GM12865 (cell line): ENCODE measurements at places on chromosomes 13 and 19.

DNA sequence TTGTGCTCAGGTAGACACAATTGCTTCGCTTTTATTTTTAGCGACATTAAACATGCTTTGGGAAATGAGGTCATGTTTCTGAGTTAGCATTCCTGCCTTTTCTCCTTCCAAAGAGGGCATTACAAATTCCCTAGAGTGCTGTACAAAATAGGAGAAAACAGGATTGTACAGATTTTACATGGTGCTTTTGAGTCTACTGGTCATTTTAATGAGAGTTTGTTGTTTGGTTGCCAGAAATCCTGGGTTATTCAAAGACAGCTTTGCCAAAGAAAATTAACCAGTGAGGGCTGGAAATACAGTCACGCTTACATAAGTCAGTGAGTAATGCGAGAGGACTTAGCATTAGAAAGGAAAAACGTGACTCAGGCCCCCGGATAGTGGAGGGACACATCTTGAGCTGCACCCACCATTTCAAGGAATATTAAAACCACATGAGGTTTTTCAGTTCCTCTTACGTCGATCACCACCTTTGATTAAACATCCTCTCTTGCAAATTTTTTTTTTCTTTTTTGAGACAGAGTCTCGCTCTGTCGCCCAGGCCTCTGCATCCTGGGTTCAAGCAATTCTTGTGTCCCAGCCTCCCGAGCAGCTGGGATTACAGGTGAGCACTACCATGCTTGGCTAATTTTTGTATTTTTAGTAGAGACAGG, 55.4 kb downstream of the SACS start:
- peak; percentile 79 for DNase-seq

DNA sequence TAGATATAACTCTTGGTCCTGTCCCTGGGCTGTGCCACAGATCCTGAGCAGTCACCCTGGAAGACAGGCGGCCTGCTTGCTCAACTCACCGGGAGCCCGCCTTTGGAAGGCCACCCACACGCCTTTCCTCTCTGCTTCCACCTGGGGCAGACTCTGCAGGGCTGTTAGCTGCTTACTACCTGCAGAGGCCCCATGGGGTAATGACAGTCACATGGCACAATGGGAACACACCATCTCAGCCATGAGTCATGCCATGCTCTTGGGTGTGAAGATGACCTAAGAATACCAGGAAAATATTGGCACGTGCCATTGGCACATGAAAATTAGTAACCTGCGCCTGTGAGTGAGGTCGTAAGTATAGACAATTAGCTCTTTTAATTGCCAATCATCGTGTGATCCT, 108.6 kb downstream of the COL4A2 start:
- peak; percentile 7 for DNase-seq

DNA sequence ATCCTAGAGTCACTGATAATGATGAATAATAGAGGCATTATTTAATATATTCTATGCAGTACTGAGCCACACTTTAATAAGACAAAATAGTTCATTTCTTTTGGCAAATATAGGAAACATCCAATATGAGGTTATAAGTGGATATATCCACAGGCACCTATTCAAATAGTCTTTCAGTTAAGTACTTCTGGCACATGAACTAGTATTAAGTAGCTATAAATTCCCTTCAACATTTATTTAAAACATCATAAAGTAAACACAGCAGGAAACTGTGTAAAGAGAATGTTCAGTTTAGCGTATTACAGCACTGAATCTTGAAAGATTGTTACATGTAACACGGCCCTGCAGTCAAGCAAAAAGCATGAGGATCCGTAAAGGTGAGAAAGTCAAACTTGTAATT, 463.3 kb upstream of the KLF12 start:
- DNase-seq = no peak

- DNase-seq = no peak
Measured at GRCh38 chr13:36883824-36884223, 36.2 kb downstream of the SMAD9 start.

- DNase-seq = no peak
Measured at GRCh38 chr13:21526707-21527540, 67.8 kb upstream of the ZDHHC20 start.

DNA sequence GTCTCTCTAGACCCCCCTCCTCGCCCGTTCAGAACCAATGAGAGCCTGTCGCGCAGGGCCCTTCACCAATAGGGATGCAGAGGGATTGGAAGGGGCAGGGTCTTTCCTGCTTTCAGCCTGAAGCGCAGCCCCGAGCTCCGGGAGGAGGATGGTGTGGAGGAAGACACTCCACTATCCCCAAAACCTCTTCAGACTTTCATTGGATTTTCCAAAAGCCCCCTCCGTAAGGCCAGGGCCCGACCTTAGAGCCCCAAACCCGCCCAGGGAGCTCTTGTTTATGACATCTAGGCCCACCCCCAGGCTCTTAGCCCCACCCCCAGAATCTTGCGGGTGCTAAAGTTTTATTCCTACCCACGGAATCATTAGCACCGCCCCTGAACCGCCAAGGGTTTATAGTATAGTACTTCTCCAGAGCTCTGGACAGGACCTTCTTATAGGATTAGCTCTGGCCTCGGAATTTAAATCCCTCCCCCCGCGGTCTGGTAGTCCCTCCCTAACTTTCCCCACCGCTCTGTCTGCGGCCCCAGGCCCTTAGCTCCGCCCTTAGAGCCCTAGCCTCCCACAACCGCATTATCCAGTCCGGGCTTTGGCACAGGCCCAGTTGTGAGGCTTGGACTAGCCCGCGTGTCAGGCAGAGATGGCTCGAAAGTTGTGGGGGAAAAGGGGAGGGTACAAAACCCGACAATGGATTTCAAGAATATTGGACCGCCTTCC, 6.6 kb upstream of the EML2 start:
- peak; percentile 93 for DNase-seq

GRCh38 chr13:99133230-99133629, 67.4 kb upstream of the UBAC2 start:
- DNase-seq = no peak

GRCh38 chr13:47100214-47100853, 203.5 kb upstream of the HTR2A start:
- peak; percentile 70 for DNase-seq

DNA sequence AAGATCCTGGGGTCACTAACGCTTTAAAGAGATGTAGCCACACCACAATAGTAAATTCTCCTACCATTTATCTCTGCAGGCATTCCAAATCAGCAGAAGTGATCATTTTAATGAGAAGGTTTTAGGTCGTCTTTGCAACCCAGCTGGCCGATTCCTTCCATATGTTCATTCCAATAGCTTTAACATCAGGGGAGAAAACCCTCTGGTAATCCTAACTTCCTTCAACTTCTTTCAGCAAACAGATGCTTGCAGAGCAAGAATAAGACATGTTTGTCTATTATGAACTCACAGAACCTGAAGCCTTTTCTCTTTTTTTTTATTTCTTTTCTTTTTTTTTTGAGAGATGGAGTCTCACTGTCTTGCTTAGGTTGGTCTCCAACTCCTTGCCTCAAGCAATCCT, 498.6 kb upstream of the SLITRK1 start:
- DNase-seq = no peak

GRCh38 chr13:30416471-30416870, 5.8 kb upstream of the UBE2L5 start:
- no peak for DNase-seq

GRCh38 chr19:45159210-45159970, 1.4 kb downstream of the NKPD1 start:
- DNase-seq = no peak

GRCh38 chr19:39448271-39448670, 2.9 kb downstream of the SUPT5H start:
- DNase-seq = peak; percentile 73

GRCh38 chr19:32457571-32458158, 52.1 kb downstream of the DPY19L3 start:
- peak; percentile 37 for DNase-seq

DNA sequence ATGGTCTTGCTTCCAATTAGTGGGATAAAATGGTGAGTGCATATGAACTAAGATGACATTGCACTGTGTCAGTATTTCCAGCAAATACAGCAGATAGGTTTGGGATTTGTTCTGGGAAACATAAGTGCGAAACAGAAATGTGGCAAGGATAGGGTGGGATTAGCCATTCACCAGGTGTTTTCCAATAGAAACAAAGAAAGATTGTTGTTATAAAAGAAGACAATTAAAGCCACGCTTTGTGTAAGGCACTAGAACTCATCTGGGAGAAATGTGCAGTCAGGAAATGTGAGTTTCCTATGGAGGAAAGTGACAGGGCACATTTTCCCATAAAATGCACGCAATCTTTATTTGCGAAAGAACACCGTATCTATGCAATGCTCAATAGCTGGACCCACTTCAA, 1547.8 kb downstream of the EFNB2 start:
- DNase-seq = no peak

DNA sequence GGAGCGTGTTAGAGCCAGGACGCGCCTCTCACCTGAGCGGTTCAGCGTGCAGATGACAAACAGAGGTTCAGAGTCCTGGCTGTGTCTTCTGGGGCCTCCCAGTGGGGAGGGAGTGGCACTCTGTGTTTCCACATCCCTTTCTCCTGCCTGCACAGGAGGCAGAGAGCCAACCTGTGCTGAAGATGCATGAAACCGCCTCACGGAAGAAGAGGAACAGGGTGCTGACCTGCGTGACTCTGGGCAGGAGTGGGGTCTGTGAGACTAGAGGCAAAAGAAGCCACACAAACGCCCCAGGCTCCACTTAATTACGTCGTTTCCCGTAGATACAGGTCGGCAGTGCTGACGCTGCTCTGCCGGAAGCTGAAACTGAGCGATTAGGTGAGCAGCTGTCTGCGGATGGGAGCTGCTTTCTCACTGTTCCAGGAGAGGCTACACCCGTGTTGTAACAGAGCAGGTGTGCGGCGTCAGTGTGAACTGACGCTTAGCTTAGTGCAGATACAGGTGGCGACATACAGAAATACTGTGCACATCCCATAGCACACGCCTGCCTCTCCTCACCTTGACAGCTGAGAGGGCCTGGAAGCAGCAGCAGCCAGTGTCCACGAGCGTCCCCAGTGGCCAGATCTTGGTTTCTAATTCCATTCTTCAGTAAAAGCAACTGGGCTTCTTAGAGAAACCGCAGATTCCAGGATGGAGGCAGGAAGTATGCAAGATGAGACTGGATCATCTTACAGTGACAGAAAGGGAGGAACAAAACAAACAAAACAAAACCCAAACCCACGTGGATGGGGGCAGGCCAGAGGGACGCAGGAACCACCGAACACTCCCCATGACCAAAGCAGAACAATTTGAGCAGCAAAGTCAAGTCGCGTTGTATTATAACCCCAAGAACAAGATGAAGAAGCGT, 37.7 kb upstream of the MCF2L start:
- no peak for DNase-seq

DNA sequence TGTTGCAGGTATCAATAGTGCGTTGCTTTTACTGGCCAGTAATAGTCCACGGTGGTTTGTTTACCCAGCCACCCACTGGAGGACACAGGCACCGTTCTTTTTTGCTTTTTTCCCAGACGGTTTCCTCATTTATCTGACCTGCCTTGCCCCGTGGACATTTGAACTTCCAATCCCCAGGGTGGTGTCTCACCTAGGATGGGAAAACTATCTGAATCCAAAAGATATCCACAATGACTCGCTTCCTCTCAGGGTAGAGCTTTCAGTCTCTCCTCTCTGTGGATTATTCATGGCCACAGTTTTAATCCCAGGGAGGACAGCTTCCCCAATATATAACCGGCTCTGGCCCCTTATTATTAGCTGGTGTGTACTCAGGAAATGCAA, 170.8 kb downstream of the FOXO1 start:
- no peak for DNase-seq

GRCh38 chr13:78662467-78662866, 3.5 kb upstream of the OBI1 start:
- peak; percentile 37 for DNase-seq

DNA sequence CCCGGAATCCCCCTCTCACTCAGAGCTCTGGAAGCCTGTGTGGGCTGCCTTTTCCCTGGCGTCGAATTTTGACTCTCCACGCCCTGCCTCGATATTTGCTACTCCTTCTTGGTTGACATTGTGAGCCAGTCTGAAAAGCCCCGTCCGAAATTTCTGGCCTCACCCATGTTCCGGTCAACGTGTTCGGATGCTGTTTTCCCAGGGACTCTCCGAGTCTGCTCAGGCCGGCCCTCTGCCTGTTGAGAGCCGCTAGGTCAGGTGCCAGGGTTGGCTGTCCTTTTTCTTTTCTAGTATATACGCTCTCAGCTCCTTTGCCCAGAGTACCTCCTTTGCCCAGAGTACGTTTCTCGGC, 6.8 kb upstream of the DGKH start:
- peak; percentile 83 for DNase-seq
